M059J (cell line): ENCODE measurements at places on chromosomes 16 and 17. TPM values are rescaled to one million over a fixed set of nuclear protein-coding genes. Genes with fewer than 3 reads are reported as not detected.

Gene MYO15A
- total RNA-seq = not detected in 2 replicates

Gene KCNJ2
- 0.44 and 0.54 TPM in 2 replicates for total RNA-seq

Gene EXOC3L1
- total RNA-seq = 0.54 and 1.4 TPM in 2 replicates

Gene CBX2
- 3.0 and 4.0 TPM in 2 replicates for total RNA-seq

Gene CCL14
- not detected in 2 replicates for total RNA-seq

Gene ZPBP2
- total RNA-seq = not detected in 2 replicates

Gene CCL1
- not detected in 2 replicates for total RNA-seq

Gene SLC6A2
- total RNA-seq = not detected in 2 replicates

Gene KRTAP2-2
- not detected in 2 replicates for total RNA-seq

Gene CRHR1
- not detected in 2 replicates for total RNA-seq

Gene PDXDC1
- 68.2 and 95.5 TPM in 2 replicates for total RNA-seq

Gene CCR7
- not detected in 2 replicates for total RNA-seq

Gene ZNF624
- total RNA-seq = 2.0 and 2.1 TPM in 2 replicates

Gene SGF29
- 16.5 and 16.7 TPM in 2 replicates for total RNA-seq

Gene PPL
- total RNA-seq = 1.8 and 2.2 TPM in 2 replicates

Gene PYY
- not detected in 2 replicates for total RNA-seq
